ENCODE measurements at places on chromosomes 2 and 18.

DNA sequence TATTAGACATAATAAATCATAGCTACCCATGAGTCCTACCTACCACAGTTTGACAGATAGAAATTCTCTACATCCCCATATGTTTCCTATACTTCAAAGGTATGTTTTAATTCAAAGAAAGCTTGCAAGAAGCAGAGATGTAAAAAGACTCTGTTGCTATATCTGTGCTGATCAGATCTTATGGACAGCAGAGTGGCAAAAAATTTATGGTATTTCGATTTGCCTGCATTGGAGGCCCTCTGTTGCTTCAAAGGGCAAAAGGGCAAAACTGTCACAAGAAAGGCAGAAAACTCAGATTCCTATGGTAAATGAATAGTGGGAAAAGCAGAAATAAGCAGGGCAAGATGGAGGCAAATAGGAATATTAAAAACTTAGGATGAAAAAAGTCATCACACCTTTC lies 447.8 kb upstream of the SPHKAP start:
- DNase-seq, result no peak

DNA sequence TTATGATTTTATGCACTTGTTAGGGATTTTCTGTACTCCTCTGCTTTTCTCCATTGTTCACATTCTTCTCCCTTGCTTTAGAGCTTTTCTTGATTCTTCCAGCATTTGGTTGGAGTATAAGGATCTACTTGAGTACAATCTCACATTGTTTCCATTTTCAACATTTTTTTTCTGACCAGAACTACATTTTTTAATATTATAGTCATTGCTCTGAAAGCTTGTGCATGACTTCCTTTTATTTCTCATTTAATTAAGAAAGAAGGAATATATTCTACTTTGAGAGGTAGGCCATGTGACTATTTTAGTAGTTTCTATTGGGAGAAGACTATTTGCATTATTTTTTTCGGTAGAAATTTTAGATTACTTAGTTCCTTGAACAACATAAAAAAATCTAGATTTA lies 200.4 kb downstream of the TMEM247 start:
- no peak for DNase-seq

GRCh38 chr18:63069496-63069895 lies 250.1 kb downstream of the BCL2 start:
- DNase-seq, result no peak

DNA sequence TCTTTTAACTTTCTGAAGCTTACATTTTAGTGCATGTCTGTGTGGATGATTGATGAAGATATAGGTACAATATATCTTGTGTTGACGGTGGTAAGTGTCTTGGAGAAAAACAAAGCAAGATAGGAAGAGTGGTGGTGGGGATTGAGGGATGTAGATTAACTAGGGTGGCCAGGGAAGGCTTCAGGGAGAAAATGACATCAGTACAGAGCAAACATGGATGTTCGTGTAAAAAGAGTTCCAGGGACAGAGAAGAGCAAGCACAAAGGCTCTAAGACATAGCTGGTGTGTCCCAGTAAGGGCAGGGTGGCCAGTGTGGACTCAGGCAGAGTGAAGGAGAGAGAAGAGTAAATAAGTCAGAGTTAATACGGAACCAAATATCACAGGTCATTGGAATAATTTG lies 2.7 kb upstream of the CERS6 start:
- DNase-seq, result no peak

GRCh38 chr18:4004183-4004829 lies 450.8 kb downstream of the DLGAP1 start:
- no peak for DNase-seq

GRCh38 chr18:3279201-3280185 lies 17.6 kb downstream of the MYL12B start:
- no peak for DNase-seq

- DNase-seq, result no peak
These were observed 4.8 kb upstream of the RNF138 start for GRCh38 chr18:32086881-32087280.

DNA sequence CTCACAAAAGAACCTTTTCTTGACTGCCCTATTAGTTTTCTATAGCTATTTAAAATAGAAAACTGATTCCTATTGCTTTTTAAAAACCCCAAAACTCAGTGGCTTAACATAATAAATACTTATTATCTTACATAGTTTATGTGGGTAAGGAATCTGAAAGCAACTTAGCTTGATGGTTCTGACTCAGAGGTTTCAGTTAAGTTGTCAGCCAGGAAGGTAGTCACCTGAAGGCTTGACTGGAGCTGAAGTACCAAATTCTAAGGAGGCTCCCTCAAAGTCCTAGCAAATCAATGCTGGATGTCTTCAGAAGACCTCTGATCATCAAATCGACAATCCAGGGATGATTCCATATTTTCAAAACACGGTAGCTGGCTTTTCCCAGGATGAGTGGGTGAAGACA lies 546.6 kb upstream of the CDH2 start:
- DNase-seq, result no peak
